Stimulated activated CD4-positive, alpha-beta T cell treated with anti-CD3 and anti-CD28 coated beads, Interleukin-4, amount 100 ng/mL, for 24 hours (primary cell): ENCODE measurements at places on chromosomes 6 and 20.

DNA sequence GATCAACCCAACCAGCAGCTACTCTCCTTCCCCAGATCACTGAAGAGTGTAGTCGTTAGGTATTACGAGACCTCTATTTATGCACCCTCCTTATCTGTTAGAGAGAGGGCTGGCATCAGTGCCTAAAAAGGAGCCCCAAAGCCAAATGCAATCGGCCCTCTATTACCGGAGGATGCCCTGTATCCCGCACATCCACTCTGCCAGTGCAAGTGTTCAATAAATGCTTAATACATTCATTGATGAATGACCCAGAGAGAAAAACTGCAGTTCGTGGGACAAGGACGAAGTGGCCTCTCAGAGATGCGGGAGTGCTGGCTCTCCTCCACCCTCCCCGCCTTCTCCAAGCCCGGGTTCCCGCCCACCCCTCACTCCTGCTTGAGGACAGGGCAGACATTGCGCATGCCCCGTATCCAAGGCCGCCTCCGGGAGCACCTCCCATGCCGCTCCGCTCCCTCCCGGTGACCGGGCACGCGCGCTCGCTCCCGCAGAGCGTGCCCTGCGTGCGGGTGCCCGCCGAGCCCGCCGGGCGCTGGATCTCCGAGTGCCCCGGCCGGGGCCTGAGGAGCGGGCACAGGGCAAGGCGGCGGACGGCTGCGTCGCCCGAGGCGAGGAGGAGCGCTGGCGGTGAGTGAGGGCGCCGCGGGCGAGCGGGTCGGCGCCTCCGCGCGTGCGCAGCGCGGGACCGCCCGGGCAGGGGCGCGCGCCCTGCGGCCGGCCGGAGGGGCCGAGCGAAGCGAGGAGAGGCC, 27.2 kb upstream of the BTBD3 start:
- DNase-seq: peak; percentile 48

GRCh38 chr6:45196121-45196520, 132.0 kb upstream of the RUNX2 start:
- DNase-seq: no peak

DNA sequence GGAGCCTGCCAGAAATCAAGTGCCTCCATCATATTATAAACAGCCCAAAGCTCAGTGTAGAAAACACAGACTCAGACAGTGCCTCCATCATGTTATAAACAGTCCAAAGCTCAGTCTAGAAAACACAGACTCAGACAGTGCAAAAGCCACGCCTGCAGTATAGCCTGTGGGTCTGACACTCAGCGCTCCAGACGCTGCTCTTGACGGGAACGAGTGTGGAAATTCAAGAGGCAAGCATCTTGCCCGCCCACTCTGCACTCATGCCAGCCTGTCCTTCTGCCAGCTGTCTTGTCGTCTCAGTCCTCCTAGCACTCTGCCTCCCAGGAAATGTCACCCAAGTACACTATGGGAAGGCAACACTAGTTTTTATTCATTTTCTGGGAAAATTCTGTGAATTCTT, 274.2 kb upstream of the CDH4 start:
- DNase-seq: no peak

DNA sequence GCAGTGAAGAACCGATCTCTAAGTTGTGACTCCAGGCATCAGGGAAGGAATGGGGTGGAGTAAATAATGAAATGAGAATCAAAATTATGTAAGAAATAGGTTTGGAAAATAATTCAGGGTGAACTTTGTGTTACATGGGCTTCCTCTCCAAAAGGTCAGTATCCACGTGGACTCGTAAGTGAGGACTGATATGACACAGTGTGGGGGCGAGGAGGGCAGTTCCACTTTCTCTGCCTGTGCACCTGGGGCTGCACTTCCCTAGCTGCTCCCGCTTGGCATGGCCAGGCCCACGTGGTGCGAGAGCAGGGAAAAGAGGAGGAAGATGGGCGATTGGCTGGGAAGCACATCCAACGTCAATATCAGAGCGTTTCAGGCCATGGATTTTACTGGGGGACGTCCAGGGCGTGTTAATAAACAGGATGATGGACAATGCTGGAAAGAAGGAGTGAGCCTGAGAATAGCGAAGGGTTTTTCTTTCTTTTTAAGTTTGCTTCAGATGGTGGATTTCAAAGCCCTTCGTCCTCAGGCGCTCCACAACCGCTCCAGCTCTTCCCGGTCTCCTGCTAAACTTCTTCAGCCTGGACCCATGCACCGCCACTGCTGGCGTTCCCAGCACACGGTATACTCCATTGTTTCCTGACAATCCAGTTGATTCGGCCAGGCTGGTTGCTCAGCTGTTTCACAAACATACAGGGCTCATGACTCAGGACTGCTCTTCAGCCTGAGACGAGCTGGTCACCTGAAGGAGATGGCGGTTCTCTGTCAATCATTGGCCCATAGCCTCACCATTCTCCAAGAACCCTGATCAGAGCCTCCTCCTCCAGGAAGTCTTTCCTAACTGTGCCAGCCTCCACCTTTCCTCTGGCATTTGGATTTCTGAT, 11.8 kb downstream of the CCR6 start:
- no peak for DNase-seq

GRCh38 chr6:145883263-145883662, 68.7 kb upstream of the FBXO30 start:
- DNase-seq: no peak

DNA sequence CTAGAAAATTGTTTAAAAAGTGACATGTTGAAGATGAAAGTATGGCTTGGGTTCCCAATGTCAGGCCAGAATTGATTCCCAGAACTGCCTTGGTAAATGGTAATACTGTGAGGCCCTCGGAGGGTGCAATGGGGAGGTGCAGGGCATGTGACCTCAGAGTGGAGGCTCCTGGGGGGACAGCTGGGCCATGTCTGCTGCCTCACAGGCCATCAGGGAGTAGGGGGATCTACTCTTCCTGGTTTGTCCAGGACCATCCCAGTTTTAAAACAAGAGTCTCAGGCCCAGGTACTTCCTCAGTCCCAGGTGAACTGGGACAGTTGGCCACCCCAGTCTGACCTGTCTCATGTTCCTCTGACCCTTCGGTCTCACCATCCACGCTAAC, 55.3 kb upstream of the SNX9 start:
- no peak for DNase-seq

DNA sequence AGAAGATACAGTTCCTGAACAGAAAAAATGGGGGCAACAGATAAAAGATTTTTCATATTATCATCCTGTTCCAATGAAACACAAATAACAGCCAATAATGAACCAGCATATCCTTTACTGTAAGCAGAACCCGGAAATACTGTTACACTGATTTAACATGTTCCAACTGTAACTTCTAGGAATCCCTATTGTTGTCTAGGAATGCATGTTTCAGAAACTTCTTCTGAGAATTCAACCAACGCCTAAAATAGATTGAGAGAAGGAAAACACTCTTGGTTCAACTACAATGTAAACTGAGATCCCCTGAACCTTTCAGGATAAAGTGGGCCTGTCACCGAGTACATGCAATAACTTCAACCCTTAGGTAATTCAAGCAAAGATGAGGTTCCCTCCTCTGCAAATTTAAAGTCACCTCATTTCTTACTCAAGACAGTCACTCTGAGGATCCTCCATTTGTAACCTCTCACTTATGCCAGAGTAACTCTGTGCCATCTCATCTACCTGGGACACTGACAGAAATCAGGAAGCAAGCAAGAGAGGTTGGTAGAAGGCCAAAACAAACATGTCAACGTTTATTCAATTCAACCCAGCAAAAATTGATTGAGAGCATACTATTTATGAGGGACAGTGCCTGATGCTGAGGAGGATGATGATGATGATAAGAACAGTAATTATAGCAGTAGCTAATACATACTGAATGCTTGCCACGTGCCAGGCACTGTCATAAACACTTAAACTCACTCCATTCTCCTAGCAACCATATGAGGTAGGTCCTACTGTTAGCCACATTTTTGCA, 14.1 kb downstream of the UBE3D start:
- DNase-seq: no peak

DNA sequence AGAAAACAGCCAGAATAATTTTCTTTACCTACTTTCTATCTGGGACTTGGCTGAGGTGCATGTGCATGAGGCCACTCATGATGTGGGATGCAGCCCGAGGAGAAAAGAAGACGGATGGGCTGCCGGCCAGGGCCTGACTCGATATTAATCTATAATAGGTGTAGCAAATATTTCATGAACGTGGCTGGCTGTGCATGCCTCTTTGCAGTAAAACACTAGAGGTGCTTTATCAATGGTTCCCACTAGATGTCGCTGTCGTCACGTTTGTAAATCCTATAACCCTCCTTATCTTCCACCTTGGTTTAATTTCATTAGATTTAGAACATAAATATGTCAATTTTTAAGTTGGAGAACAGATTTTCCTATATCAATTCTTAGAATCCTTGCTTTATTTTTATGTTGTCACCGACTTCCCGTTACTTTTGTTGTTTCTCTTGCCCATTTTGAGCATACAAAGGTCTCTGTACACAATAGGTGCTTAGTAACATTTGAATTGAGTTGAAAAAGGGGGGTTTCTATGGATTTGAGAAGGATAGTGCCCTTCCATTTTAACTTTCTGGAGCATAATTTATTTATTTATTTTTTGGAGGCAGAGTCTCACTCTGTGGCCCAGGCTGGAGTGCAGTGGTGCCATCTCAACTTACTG, 19.6 kb upstream of the FERMT1 start:
- peak; percentile 49 for DNase-seq

- DNase-seq: no peak
Observed at GRCh38 chr20:49313283-49313682, 35.4 kb upstream of the ZNFX1 start.

DNA sequence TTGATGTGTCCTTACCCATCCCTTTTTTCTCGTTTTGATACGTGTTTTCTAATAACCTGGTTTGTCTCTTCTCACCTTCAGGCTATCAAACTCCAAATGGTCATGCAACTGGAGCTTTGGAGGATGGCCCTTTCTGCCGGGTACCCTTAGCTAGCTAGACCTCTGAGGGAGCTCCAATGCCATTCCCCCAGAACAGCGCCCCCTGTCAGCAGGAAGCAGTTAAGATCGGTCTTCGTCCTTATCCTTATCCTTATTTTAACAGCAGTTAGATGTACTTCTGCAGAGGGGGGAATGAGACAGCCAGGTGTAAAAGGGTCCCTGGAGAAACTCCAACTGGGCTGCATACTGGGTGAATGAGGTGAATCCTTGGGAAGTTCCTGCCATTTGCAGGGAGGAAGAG, 37.2 kb downstream of the SEL1L2 start:
- no peak for DNase-seq

GRCh38 chr6:132131758-132132157, 180.6 kb upstream of the CCN2 start:
- no peak for DNase-seq

DNA sequence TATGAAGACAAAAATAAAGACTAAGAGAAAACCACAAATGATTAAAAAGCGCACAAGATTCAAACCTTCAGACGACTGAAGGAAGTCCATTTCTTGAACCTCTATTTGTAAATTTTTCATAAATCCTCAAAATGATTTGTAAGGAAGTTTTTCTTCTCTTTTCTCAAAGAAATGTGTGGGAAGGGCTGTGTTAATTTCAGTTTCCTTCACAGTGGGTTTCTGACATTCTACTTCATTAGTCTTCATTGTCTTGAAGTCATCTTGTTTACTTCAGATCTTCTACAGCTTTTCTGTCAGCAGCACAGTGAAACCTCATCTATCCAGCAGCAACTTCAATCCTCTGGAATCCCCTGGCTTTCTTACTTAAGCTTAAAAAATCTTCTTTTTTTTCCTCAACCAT, 87.6 kb upstream of the MYLIP start:
- DNase-seq: no peak

DNA sequence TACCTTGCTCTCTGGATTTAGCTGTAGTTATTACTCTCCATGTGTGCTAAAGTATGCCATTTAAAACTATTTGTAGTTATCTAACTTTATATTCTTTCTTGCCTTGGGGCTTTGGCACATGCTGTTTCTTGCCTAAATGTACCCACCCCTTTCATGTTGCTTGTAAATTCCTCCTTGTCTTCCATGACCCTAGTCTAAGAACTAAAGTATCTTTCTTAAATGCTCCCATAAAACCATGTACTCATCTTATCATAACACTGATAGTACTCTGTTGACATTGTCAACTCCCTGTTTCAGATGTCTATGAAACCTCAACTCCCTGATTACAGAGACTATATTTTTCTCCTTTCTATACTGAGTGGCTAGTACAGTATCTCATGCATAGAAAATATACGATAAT, 564.9 kb upstream of the IRAK1BP1 start:
- no peak for DNase-seq

GRCh38 chr6:157956171-157956730, 25.4 kb upstream of the SYNJ2 start:
- no peak for DNase-seq

- no peak for DNase-seq
Observed at GRCh38 chr20:36468149-36469000, 72.9 kb upstream of the MYL9 start.

DNA sequence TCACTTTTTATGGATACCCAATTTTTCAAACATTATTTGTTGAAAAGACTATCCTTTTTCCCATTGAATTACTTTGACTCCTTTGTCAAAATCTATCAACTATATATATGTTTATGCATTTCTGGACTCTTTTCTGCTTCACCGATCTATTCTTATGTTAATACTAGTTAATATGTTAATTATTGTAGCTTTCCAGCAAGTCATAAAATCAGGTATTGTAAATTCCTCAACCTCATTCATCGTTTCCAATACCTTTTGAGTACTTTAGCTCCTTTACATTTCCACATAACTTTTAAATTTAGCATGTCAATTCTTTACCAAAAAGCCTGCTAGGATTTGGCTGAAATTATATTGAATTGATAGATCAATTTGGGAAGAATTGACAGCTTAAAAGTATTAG, 407.3 kb downstream of the ARHGAP18 start:
- DNase-seq: no peak

DNA sequence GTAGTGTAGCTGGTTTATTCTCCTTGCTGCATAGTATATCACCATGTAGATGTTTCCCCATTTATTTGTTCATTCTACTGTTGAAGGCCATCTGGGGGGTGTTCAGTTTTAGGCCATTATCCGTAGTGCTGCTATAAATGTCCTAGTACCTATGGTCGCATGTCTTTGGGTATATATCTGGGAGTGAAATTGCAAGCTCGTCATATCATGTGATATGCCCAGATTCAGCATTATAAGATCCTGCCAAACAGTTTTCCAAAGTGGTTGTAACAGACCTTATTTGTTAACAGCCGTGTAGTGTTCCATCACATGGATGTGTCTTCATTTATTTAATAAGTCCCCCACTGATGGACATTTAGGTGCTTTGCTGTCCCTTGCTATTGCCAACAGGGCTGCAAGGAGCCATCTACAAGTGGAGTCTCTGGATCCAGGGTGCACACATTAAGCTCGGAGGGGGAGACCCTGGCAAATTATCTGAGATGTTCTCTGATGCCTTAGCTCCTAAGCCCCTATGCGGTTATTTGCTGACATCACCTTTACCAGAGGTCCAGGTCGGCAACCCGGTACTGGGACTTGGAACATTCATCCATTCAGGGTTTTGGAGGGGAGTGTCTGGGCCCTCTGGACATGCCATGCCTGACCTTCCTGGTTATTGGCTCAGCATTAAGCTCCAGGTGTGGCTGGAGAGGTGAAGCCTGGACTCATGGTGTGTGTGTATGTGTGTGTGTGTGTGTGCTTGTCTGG, 16.9 kb downstream of the LBP start:
- DNase-seq: no peak
